ENCODE measurements at places on chromosomes 5 and 9.

DNA sequence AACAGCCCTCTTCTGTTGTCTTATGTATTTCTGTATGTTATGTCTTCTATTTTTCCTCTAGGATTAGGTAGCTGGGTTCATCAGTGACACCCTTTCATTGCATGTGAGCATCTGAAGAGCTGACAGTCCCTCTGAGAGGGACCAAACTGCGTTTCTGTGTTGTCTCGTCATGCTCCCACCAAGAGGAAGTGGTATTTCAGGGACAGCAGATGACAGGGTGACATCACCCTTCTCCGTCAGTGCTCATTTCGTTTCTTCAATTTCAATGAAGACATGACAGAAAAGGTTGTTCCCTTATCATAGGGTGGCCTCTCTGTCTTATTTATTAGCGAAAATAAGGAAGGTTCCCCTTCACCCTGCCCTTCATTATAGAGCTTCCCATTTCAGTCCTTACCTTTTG, 225.9 kb upstream of the NR4A3 start:
- no peak for DNase-seq

DNA sequence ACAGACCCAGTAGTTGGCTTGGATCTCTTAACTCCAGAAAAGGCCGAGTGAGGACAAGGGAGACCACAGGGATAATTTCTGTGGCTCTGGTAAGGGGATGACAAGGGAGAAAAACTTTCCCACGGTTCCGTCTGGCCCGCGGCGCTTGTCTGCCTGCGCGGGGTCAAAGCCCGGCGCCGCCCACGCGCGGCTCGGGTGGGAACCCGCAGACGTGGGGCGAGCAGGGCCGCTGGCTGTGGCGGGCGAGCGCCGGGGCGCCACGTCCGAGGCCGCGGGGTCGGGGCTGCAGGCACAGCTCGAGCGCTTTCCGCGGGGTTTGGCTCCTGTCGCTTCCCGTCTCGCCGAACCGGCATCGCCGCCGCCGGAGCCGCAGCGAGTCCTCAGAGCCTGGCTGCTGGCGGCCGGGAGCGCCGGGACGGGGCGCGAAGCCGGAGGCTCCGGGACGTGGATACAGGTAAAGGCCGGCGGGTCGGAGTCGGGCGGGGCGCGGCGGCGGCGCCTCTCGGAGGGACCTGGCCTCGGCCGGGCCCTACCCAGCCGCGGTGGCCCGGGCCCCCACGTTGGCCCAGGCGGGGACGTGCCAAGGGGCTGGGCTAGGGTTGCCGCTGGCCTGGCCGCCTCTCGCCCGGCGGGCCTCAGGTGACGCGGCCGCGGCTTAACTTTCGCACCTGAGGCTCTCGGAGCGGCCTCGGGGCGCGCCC, at the start of gene RNF180:
Gene RNF180 (plus strand): TSS at position 344 of the 701 bp plus-strand sequence. CDS start 34,965 bp downstream, outside the sequence.
- DNase-seq = peak; percentile 16

- DNase-seq = peak; percentile 64
These were observed 32.8 kb downstream of the ARPC5L start for GRCh38 chr9:124894741-124895170.

DNA sequence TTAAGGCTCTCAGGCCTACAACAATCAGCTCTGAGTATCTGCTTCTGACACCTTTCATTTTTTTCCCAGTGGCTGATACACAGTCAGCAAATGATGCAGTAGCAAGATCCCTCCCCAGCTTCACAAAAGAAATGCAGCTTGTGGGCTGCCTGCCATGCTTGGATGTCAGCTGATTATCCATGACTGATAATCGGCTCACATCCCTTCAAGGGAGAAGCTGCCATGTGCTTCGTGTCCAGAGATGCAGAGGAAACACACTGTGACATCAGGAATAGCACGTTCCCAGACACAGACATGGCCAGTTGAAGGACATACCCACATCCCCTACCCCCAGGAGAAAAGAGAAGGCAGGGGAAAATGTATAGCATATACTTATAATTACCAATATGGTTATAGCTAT, 27.9 kb downstream of the TMEM215 start:
- DNase-seq = no peak

DNA sequence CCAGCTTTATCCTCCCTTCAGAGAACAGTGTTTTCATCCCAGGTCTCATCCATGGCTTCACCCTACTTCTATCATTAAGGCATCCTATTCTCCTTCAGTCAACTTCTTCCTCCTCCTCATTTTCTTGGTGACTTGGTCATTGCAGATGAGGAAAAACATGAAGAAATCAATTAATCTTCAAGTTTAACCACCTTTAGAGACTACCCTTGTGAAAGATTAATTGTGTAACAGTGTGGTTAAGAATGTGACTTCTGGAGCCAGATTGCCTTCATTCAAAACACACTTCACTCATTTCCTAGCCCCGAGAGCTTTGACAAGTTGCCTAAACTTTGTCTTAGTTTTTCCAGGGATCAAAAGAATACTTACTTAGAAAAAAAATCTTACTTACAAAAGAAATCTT, 110.0 kb downstream of the STK32A start:
- no peak for DNase-seq

GRCh38 chr9:124270504-124271335, 13.0 kb downstream of the NEK6 start:
- DNase-seq = no peak

GRCh38 chr5:170448221-170448620, 55.6 kb upstream of the KCNIP1 start:
- DNase-seq = no peak

DNA sequence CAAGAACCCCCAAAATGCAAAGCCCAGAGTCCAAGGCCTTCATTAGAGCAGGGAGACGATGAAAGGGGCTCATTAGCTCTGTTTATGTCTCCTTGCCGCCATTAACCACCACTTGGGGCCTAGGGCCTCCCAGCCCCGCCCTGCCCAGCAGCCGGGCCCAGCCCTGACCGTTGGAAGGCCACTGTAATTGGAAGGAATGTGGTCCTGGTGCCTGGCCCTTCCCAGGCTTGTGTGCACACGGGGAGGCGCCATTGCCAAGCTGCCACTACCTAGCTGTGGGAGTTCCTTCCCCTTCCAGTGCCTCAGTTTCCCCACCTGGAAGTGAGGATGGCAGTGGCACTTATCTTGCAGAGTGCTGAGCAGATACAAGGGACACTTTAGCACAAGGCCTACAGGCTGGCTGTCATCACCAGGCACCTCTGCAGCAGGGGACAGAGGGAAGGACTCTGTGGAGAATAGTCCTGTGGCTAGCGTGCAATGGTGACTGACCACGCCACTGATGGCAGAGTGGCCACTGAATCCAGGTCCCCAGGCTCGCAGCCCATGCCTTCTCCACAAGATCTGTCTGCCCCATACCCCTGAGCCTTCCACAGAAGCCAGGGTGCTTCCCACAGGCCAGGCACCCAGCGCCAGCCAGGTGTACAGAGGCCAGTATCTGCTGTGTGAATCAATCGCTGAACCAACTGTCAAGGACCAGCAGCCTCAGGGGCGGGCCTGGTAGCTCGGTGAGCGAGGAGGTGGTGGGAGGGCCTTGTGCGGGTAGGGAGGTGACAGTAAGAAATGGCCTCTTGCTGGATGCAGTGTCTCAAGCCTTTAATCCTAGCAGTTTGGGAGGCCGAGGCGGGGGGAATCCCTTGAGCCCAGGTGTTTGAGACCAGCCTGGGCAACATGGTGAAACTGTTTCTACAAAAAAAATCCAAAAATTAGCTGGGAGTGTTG, 20.8 kb downstream of the GBGT1 start:
- no peak for DNase-seq

- DNase-seq = peak; percentile 80
These were observed 7.2 kb upstream of the KLHL3 start for GRCh38 chr5:137743031-137743640.

DNA sequence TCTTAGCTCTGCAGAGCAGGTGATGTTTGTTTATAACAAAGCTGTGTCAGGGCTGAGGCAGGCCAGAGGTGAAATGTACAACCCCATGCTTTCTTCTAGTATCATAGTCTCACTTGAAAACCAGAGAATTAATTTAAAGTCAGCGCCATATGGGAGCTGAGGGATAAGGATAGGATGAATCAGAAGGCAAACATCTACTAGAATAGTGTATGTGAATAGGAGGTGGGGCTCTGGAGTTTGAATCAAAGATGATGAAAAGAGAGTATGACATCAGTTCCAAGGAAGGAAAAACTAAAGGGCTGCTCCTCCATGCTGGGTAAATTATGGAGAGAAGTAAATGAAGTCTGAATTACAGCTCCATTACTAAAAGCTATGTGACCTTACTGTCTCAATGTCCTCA, 441.5 kb downstream of the RASEF start:
- no peak for DNase-seq

- DNase-seq = no peak
These were observed 93.7 kb upstream of the PHYKPL start for GRCh38 chr5:178326374-178326715.

DNA sequence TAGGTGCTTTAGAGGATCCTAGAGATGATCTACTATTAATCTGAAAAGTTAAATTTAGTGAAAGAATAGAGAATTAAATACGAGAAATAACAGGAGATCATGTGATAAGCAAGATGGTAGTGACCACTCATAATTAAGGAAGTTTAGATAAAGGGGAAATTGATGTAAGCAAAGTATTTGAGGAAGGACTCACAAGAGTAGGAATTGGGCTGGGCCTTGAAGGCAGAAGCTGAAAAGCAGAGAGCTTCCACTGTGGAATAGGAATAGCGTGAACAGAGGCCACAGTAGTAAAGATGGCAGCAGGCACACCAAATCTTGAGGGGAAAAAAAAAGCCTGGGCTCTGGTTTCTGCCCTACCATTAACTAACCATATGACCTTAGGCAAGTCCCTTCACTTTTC, 38.0 kb downstream of the KIF24 start:
- no peak for DNase-seq

DNA sequence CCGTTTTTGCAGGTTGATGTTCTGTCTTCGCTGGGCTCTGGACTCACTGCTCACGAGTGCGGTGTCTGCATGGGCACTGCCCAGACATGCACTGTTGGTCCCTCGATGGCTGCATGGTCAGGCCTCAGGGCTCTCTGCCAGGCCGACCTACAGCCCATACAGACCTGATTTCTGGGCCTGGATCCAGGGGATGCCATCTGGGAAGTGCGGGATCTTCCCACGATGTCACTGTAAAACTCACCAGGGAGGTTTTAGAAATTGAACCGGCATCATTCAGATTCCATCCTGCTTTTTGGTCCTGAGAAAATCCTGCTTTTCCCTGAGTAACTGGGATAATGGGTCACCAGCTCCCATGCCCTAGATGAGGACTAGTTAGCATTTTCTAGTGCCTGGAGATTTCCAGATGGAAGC, 9.1 kb downstream of the S1PR3 start:
- DNase-seq = no peak

DNA sequence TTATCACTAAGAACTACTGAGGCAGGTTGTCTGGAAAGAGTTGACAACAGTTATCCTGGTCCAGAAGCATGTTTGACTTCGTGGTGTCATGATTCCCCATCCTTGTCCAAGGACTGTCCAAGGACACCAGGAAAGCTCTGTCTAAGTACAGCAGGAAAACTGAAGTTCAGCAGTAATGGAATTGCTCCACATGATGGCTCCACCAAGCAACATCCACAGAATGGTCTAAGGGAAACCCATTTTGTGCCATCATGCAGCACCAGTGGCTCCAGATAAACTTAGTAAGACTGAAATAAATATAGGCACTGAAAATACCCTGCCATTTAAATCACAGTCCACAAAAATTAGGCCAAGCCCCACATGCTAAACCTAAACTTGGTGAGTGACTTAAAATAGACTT, 192.8 kb downstream of the CDH18 start:
- DNase-seq = peak; percentile 56

- peak; percentile 4 for DNase-seq
These were observed 121.0 kb downstream of the JAKMIP2 start for GRCh38 chr5:147661541-147661940.

DNA sequence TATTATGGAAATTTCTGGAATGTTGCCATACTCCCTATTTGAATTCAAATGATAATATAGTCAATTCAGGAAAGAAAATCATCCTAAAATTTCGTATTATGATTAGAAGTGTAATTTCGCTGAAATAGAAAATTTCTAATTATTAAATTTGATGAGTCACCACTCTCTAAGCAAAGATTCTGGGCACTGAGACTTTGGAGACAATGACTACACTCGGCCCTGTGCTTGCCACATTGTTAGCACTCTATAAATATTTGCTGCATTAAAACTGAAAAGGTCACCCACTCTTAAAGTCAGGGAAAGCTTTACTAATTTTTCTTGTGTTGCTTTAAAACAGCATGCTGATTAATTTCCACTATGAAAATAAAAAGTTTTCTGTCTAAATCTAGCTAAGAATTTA, 240.3 kb downstream of the TLE4 start:
- DNase-seq = peak; percentile 7

DNA sequence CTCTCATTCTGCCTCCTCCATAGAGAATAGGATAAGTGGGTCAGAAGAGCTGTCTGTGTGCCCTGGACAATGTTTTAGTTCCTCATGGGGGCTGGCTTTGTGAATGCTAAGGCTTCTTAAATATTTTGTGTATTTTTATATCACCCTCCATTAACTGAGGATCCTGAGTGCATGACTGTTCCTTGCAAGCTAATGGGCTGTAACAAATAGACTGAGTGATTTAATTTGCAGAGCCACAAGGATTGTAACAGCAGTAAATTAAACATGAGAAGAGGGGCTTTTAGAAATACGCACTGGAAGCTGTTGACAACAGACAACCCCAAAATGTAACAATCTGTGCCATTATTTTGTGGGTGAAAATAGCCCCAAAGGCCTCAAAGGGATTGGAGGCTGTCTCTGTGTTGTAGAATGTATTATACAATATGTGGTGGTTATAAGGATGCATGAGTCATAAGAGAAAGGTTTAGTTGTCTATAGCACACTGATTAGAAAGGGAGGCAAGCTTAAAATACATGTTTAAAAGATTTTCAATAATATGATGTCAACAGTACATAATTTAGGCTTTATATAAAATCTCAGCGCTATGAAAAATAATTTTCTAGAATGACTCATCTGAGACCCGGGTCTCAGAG, 152.7 kb upstream of the ACTBL2 start:
- DNase-seq = peak; percentile 15

- DNase-seq = no peak
These were observed 59.3 kb downstream of the CAST start for GRCh38 chr5:96721351-96721977.

DNA sequence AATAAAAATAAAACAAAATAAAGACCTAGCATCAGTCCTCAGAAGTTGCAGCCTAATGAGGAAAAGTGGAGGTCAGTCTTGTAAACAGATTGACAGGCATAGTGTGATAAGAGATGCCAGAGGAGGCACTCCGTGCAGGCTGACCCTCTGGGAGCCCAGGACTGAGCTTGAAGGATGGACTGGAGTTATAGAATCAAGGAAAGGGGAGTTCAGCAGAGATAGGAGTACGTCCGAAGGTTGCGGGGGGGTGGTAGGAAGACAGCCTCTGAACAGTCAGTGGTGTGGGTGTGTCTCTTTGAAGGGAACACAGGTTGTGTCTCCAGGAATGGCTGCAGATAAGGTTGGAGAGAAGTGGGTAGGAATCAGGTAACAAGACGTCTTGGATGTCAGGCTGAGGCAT, 126.1 kb upstream of the CPEB4 start:
- DNase-seq = no peak

- DNase-seq = no peak
These were observed 134.4 kb upstream of the ABCA1 start for GRCh38 chr9:105062222-105062855.

- peak; percentile 68 for DNase-seq
These were observed 27.1 kb upstream of the F2R start for GRCh38 chr5:76688836-76689235.
